NCI-H2081 treated with DMSO at 0.1 percent for 48 hours (cell line): ENCODE measurements at places on chromosomes 5 and 9.
A peak's percentile ranks its signal among the peaks of the same experiment; 100 is the strongest.

DNA sequence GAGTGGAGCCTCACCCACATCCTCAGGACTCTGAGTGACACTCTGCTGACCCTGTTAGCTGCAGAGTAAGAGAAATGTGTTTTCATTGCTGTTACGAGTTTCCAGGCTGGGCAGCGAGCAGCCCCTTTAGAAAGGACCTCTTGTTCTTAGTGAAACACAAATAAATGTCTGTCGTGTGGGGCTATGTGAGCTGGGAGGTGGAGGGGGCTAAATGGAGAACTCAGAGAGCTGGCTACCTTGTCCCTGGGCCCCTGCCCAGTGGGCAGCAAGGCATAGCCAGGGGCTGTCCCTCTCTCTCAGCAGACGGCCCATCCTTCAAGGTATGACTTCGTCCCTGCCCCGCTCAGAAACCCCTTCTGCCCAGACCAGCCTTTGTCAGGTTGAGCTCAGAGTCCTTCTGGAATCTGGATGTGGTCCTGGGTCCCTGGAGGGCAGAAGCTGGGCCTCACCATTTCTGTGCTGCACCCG lies 10.2 kb downstream of the DCANP1 start:
- DNase-seq = no peak

DNA sequence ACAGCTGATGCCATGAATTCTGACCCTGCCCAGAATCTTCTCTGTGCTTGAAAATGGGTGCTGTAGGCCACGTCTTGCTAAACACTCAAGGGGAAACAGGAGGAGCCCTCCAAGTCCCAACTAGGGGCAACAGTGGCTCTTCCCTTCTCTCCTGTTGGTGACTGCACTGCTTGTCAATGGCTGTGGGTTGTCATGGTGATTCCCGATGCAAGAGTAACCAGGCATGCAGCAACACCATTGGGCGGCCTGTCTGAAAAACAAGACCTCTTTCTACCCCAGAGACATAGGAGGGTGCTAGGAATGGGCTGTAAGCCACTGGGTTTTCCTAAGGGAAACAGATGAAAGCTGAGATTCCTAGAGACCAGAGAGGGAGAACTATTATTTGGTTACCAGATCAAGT lies 201.7 kb upstream of the PANK3 start:
- no peak for DNase-seq

GRCh38 chr5:102289251-102289899 lies 6.7 kb downstream of the SLCO4C1 start:
- DNase-seq = no peak

DNA sequence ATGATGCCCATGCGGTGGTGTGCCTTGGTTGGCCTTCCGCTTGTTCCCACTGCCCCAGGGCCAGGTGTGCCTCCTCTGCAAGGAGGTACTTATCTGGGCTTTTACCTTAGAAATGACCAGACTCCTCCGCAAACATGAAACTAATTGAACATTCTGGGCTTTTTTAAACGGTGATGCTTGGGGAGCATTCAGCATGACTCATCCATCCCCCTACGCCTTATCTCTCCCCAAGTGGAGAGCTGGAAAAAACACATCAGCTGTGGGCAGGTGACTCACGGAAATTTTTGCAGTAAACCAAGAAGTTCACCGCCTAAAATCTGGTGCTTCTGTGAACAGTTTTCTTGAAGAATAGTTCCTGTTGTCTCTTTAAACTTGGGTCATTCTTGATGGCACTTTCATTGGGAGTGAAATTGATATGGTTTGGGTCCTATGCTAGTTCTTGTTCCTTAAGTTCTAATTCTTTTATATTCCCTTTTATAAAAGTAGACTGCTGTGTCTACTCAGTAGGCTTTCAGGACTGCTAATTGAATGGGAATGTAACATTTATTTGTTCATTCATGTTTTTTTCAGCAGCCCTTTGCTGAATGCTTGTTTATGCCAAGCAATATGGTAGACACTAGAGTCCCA lies 39.6 kb downstream of the SFXN1 start:
- no peak for DNase-seq

- no peak for DNase-seq
These were observed 7.6 kb upstream of the TRMT10B start for GRCh38 chr9:37745970-37746369.

DNA sequence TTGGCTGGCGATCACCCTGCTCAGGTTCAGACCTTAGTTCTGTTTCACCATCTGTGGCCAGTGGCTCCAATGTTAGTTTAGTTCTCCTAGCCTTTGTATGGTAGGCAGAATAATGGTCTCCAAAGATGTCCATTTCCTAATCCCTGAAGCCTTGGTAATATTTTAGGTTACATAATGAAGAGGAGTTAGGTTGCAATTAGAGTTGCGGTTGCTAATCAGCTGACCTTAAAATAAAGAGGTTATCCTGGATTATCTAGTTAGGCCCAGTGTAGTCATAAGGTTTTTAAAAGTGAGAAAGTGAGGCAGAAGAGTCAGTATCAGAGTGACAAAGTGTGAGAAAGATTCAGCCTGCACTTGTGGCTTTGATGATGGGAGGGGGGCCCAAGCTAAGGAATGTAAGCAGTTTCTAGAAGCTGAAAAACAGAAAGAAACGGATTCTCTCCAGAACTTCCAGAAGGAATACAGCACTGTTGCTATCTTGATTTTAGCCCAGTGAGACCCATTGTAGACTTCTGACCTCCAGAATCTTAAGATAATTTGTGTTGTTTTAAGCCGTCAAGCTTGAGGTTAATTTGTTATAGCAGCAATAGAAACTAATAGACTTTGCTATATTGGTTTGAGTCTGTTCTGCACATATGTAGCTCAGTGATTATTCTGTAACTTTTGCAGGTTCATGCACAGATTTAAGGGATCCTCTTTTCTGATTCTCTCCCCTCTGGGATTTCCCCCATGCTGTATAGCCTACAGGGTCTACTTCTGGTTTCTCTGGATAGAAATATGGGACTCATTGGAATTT lies 21.6 kb downstream of the LNPEP start:
- no peak for DNase-seq

DNA sequence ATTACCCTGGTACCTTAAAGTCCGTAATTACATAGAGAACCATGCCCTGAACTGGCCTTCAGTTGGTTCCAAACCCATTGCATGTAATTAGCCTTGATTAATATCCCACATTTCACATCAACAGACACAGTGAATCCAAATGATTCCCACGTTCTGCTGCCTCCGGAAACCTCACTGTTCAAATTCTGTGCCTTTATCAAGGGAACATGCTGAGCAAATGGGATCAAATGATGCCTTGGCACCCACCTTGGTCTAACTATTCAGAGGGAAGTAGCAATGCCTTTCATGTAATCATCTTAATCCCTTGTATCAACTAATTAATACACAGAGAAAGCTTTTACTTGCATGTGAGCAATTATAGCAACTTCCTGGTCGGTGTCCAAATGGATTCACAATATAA lies 100.6 kb downstream of the EFNA5 start:
- peak; percentile 77 for DNase-seq

GRCh38 chr5:139708434-139708861 lies 60.3 kb downstream of the CXXC5 start:
- DNase-seq = no peak
